ENCODE measurements at places on chromosomes 11 and 22. TPM values are rescaled to one million over a fixed set of nuclear protein-coding genes. Genes with fewer than 3 reads are reported as not detected.

DNA sequence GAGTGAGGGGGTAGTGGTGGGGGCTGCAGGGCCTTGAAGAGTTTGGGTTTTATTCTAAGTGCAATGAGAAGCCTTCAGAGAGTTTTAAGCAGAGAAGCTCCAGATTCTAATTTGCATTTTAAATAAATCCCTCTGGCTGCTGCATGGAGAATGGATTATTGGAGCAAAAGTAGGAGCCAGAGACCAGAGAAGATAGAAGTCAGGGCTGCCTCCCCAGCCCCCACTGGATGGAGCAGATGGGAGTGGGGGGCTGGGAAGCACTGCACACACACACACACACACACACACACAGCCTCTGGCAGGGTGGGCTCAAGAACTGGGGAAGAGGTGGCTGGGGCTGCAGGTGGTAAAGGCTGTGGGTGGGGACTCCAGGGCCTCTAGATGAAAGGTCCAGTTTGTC, 75.6 kb downstream of the TSPAN18 start:
- no peak overlapping the region for H3K27ac ChIP-seq
- no peaks in the 10 kb centered on the region for H3K4me1 ChIP-seq
- H3K4me3 ChIP-seq, result no peak overlapping the region
- DNase-seq, result no peak
- no peaks in the 10 kb centered on the region for H3K36me3 ChIP-seq
- no peaks in the 10 kb centered on the region for H3K27me3 ChIP-seq

DNA sequence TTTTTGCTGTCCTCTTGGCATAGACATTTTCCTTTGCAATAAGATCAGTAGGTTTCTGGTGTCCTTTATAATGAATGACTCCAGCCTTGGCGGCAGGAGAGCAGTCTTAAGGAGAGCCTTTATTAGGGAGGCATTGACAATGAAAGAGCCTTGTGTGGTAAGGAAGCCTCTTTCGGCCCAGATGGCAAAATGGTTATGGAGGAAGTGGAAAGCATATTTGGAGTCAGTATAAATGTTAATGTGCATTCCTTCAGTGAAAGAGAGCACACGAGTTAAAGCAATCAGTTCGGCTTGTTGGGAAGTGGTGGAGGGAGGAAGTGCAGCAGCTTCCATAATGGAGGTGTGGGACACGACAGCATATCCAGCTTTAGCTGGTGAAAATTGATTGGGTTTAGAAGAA, 18.1 kb upstream of the ANO1 start:
- H3K36me3 ChIP-seq, result no peaks in the 10 kb centered on the region
- H3K27me3 ChIP-seq, result peaks cover 19% of the 10 kb centered on the region
- no peaks in the 10 kb centered on the region for H3K4me1 ChIP-seq
- H3K27ac ChIP-seq, result no peak overlapping the region
- H3K4me3 ChIP-seq, result no peak overlapping the region

GRCh38 chr22:20786536-20786979, 12.6 kb downstream of the SERPIND1 start:
- no peaks in the 10 kb centered on the region for H3K27me3 ChIP-seq
- peaks cover 7% of the 10 kb centered on the region for H3K36me3 ChIP-seq
- DNase-seq, result no peak
- peaks cover 6% of the 10 kb centered on the region for H3K4me1 ChIP-seq

DNA sequence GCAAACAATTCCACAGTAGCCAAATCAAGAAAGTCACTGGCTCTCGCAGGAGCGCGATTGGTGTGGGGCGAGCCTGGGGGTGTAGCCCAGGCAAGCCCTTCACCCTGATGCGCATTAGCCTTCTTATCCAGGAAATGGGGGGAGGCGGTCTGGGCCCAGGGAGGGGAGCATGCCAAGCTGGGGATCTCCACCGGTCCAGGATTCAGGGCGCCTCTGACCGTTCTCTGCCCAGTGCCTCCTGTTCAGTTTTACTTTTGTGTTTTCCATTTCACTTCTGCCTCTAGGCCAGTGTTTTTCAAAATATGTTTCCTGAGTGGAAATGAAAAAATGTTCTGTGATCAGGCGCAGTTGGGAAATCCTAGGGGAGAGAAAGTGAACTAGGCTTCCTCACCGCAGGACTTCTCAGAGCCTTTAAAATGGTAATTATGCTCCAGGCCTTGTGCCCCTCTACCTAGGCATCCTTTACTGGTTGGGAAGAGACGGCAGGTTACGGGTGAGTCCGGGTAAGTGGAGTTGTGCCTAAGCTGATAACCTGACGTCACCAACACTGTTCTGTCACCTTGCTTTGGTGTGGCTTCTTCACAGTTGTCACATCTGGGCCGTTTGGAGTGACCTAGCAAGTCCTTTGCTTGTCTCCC, 18.4 kb downstream of the LRP5 start:
- H3K36me3 ChIP-seq, result no peaks in the 10 kb centered on the region
- no peaks in the 10 kb centered on the region for H3K27me3 ChIP-seq
- peak overlapping the region; percentile 8 for H3K4me3 ChIP-seq
- H3K4me1 ChIP-seq, result peaks cover 64% of the 10 kb centered on the region

DNA sequence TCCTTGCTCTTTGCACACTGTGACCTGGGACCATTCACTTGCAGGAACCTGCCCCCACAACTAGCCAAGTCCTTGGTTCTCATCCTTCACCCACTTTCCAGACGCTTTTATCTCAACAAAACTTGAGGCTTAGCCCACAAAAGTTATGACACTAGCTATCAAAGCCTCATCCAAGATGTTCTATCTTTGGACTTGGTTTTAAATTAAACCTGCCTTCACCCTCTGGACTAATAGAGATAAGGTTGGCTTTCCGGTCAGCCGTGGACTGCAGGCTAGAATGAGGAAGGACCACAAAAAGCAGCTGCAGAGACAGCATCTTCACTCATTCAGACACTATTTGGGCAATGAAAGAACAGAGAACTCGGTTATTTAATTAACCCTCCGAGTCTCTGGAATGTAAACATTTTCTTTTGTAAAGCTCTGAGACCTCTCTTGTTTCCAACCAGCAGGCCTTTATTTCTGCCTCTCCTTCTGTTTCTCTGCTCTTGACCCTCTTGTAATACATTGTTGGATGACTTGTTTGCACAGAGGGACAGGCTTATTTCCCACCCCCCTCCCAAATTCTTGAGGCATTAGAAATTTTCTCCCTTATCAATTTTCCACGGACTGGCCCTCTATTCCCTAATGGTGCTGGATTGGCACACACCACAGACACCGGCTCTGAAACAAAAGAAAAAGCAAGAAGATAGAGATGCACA, 41.4 kb downstream of the ARL14EP start:
- DNase-seq, result no peak
- no peak overlapping the region for H3K27ac ChIP-seq
- H3K36me3 ChIP-seq, result no peaks in the 10 kb centered on the region
- H3K4me3 ChIP-seq, result no peak overlapping the region
- no peaks in the 10 kb centered on the region for H3K4me1 ChIP-seq

DNA sequence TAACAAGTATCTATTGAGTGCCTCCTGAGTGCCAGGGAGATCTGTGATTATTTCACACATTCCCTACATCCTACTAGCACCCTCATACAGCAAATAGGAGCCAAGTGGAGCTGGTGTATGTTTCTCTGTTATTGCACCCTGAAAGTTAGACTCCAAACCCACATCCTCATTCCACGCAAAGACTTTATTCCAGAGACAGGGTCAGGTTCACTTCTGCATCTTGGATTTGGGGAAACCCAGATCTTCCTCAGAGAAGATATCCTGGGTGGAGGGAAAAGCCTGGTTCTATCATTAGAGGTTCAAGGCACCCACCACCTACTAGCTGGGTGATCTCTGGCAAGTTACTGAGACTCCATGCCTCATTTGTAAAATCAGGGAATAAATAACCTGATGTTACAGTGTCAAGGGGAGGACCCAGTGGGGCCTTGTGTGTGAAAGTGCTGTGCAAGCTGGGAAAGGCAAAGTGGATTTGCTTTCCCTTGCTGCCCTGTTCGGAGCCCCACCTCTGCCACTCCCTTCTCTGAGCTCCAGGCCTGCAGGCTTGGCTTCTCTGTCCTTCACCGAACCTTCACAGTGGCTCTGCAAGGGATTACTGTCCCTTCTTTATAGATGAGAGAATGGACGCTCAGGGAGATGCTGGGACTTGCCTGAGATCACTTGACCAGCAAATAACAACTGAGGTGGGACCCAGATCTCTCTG, 991 bp upstream of the SLCO2B1 start:
- no peak overlapping the region for H3K4me3 ChIP-seq
- H3K36me3 ChIP-seq, result no peaks in the 10 kb centered on the region
- H3K27me3 ChIP-seq, result peaks cover 1% of the 10 kb centered on the region

DNA sequence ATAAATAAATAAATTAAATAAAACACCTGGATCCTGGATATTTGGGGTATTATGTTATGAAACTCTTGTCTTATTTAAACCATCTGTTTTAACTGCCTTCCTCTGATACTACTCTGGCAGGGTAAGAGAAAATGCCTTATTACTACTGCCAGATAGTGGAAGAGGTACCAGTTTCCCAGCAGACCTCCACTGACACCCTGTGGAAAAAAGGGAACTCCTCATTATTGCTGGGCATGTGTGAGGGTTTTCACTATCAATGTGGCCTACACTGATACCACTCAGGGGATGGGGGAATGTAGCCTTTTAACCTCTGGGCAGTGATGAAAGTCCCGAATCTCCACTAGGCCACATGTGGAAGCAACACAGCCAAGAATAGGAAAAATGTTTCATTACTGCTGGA, 121.0 kb downstream of the LUZP2 start:
- no peaks in the 10 kb centered on the region for H3K27me3 ChIP-seq
- H3K4me1 ChIP-seq, result no peaks in the 10 kb centered on the region
- no peak for DNase-seq
- H3K4me3 ChIP-seq, result no peak overlapping the region
- no peak overlapping the region for H3K27ac ChIP-seq

DNA sequence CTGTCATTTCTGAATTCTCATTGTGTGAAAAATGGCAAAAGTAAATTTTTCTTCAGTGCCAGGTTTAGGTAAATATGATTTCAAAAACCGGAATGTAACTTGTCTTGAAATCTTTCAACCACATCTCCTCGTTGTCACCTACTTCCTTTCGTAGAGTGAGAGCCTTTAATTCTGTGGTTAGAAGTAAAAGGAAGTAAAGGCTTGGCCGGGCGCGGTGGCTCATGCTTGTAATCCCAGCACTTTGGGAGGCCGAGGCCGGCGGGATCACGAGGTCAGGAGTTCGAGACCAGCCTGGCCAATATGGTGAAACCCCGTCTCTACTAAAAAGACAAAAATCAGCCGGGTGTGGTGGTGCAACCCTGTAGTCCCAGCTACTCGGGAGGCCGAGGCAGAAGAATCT, 29.8 kb downstream of the SGSM3 start:
- H3K36me3 ChIP-seq, result peaks cover 43% of the 10 kb centered on the region
- H3K4me1 ChIP-seq, result peaks cover 73% of the 10 kb centered on the region
- peak overlapping the region; percentile 77 for H3K27ac ChIP-seq
- no peak overlapping the region for H3K4me3 ChIP-seq
- peak; percentile 78 for DNase-seq

DNA sequence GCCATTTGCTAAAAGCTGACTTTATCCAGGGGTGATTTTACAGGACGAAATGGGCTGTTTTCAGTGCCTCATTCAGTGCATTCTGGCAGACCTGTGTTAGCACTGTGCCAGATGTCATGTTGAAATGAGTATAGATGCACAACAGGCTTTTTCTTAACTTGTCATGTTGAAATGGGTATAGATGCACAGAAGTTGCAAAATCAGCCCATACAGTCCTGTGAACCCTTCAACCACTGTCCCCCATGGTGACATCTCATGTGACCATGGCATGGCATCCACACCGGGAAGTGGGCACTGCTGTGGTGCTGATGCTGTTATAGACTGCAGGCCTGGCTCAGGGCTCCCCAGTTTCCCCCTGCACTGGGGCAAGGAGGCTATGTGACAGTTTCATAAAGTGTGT, 2.5 kb downstream of the TALDO1 start:
- DNase-seq, result no peak
- H3K36me3 ChIP-seq, result peaks cover 3% of the 10 kb centered on the region
- H3K27ac ChIP-seq, result no peak overlapping the region
- H3K4me1 ChIP-seq, result peaks cover 14% of the 10 kb centered on the region
- peak overlapping the region; percentile 58 for H3K4me3 ChIP-seq
- no peaks in the 10 kb centered on the region for H3K27me3 ChIP-seq

- peaks cover 17% of the 10 kb centered on the region for H3K27me3 ChIP-seq
- peak; percentile 30 for DNase-seq
- peak overlapping the region; percentile 24 for H3K4me3 ChIP-seq
- no peak overlapping the region for H3K27ac ChIP-seq
Observed at GRCh38 chr22:35230839-35231584, 26.3 kb upstream of the HMGXB4 start.

GRCh38 chr11:28343304-28344233, 235.4 kb downstream of the METTL15 start:
- no peaks in the 10 kb centered on the region for H3K27me3 ChIP-seq
- no peak overlapping the region for H3K4me3 ChIP-seq
- no peaks in the 10 kb centered on the region for H3K4me1 ChIP-seq
- no peak for DNase-seq
- H3K27ac ChIP-seq, result no peak overlapping the region

DNA sequence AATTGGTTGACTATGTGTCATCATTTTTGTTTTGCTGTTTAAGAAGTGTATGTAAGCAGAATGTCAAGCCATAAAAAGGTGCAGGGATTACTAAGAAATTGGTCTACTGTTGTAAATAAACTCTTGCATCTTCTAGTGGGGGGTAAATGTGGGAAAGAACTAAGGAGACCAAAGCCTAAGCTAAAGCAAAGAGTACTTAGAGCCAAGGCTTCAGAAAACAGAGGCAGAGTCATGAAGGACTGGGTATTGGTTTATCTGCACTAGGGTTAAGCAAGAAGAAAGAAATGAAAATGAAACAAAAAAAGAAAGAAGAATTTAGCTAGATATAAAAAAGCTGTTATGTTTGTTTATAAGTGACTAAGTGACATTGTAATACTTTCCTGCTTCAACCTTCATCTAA, 628.1 kb downstream of the METTL15 start:
- no peak overlapping the region for H3K4me3 ChIP-seq
- no peaks in the 10 kb centered on the region for H3K36me3 ChIP-seq
- H3K27me3 ChIP-seq, result no peaks in the 10 kb centered on the region
- no peak for DNase-seq

DNA sequence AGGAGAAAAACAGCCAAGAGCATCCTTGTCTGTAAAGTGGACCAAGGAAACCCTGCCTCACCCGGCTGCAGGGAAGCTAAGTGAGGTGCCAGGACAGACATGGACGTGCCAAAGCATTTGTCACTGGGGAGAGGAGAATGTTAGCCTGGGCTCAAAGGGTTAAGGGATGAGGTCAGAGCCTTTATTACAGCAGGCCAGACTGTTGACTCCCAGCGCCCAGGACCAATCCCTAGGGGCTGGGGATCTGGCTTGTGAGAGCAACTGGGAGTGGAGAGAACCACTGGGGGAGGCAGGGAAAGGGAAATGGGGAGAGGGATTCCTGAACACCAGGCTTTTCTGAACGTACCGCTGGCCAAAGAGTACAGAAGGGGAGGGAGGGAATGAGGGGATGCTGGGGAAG, 2.6 kb downstream of the CHRM1 start:
- no peak for DNase-seq
- peaks cover 14% of the 10 kb centered on the region for H3K4me1 ChIP-seq
- H3K4me3 ChIP-seq, result no peak overlapping the region
- no peaks in the 10 kb centered on the region for H3K36me3 ChIP-seq
- H3K27ac ChIP-seq, result no peak overlapping the region
- H3K27me3 ChIP-seq, result peaks cover 24% of the 10 kb centered on the region

- H3K4me3 ChIP-seq, result no peak overlapping the region
- H3K4me1 ChIP-seq, result peaks cover 5% of the 10 kb centered on the region
- no peaks in the 10 kb centered on the region for H3K36me3 ChIP-seq
- peaks cover 14% of the 10 kb centered on the region for H3K27me3 ChIP-seq
- DNase-seq, result no peak
Observed at GRCh38 chr11:110174645-110175310, 81.6 kb downstream of the ZC3H12C start.

The PRODH gene
- not detected for total RNA-seq

The WNT7B gene
- not detected for total RNA-seq

The RFPL2 gene
- not detected for total RNA-seq

The B4GALNT4 gene
- 1.5 TPM for total RNA-seq

The SMIM35 gene
- 0.27 TPM for total RNA-seq

The XKR3 gene
- total RNA-seq, result not detected

The TNNI2 gene
- total RNA-seq, result not detected

The CNGA4 gene
- total RNA-seq, result 0.18 TPM

The OR10D3 gene
- total RNA-seq, result not detected

The TTLL1 gene
- 4.2 TPM for total RNA-seq

The GLYAT gene
- total RNA-seq, result not detected
